ENCODE measurements at places on chromosomes 13 and 19.

- DNase-seq, result no peak
Measured at GRCh38 chr13:51524829-51525566, 59.3 kb upstream of the WDFY2 start.

GRCh38 chr13:48828962-48829411 is 146.7 kb upstream of the FNDC3A start:
- DNase-seq, result no peak

GRCh38 chr13:112831196-112831595 is 137.8 kb upstream of the MCF2L start:
- DNase-seq, result no peak

- DNase-seq, result no peak
Measured at GRCh38 chr13:38905861-38906260, 84.8 kb downstream of the STOML3 start.

- DNase-seq, result no peak
Measured at GRCh38 chr13:59700281-59700680, 463.4 kb downstream of the DIAPH3 start.

GRCh38 chr19:18551631-18552030 is 6.0 kb upstream of the KXD1 start:
- DNase-seq, result no peak

DNA sequence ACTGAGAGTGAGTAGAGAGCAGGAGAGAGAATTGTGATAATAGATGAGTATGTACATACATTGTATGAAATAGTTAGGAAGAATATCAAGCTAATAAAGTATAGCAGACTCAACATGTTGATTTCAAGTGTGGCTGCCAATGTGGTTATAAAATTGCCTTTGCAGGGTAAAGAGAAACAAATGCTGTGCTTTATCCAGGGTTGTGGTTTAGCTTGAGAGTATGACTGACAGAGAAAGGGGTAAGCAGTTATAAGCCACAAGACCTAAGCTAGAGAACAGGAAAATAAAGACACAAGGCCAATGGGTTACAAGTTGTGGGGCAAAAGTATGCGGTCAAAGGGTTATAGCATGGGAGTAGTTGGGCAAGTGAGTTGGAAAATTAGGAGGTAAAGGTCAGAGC is 1217.5 kb downstream of the DIAPH3 start:
- DNase-seq, result no peak

DNA sequence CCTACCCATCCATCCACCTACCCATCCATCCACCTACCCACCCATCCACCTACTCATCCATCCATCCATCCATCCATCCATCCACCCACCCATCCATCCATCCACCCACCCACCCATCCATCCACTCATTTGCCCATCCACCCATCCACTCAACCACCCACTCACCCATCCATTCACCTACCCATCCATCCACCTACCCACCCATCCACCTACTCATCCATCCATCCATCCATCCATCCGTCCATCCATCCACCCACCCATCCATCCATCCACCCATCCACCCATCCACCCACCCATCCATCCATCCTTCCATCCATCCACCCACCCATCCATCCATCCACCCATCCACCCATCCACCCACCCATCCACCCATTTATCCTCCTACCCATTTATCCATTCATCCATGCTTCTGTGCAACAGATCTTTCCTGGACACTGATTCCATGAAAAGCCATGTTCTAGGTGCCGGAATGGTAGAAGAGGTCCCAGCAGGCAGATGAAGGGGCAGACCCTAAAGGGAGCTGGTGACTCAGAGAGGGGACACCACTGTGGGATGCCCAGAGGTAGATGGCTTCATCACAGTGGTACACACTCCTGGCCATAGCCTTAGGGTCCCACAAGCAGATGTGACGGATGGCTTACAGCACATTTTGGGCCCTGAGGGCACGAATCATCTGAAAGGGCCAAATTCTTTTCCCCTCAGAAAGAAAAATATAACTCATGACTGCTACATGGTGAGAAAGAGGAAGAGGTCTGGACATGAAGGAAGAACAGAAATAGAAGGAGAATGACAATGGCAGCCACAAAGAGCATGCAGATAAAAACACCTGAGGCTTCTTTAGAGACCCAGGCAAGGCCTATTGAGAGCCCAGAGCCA is 76.0 kb downstream of the KCTD15 start:
- DNase-seq, result no peak

GRCh38 chr19:48469934-48470680 is 938 bp downstream of the CYTH2 start:
- no peak for DNase-seq

- no peak for DNase-seq
Measured at GRCh38 chr13:75079226-75079625, 402.7 kb downstream of the TBC1D4 start.

GRCh38 chr13:111239764-111240670 is 80.4 kb upstream of the TEX29 start:
- no peak for DNase-seq

GRCh38 chr13:100304229-100304628 is 215.3 kb downstream of the PCCA start:
- no peak for DNase-seq

DNA sequence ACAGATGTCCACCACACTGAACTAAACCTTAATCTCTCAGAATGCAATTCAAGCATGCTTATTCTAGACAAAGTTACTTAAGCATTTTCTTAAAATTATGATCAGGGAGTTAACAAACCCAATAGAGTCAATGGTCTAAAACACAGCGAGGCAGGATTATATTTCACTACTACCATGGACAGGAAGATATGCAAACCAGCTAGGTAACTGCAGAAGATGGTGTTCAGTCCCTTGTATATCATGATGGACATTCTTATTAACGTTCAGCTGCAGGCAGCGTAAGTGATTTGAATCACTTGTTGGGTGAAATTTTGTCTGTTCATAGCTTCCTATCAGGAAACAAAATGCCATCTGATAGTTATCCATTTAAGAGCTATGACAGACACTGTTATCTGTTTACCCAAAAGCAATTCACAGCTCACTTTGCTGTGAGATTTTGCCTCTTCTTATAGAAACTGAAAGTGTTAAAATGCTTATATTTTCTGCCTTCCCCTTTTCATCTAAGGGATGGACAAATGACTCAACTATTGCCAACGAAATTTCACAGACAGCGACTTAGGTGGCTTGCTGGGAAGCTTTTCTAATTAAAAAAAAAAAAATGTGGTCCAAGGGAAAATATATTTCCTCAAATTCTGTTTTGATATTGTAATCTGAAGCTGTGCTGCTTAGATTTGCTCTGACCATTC is 591.9 kb downstream of the DACH1 start:
- DNase-seq, result no peak

DNA sequence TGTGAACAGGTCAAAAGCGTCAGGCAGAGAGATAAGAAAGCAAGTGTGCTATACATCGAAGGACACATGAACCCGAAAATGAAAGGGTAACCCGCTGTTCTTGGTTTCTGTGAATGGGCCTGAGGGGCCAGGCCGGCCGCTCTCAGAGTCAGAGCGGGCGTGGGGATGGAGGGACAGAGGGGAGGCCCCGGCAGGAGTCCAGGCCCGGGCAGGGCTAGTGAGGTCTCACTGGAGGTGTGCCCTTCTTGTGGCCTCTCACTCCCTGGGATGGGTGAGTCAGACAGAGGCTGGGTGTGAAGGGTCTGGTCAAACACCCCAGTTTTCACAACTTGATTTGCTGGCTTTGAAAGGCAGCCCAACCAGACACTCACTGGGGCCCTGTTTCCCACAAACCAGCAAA is 17.4 kb upstream of the NDUFS7 start:
- no peak for DNase-seq

DNA sequence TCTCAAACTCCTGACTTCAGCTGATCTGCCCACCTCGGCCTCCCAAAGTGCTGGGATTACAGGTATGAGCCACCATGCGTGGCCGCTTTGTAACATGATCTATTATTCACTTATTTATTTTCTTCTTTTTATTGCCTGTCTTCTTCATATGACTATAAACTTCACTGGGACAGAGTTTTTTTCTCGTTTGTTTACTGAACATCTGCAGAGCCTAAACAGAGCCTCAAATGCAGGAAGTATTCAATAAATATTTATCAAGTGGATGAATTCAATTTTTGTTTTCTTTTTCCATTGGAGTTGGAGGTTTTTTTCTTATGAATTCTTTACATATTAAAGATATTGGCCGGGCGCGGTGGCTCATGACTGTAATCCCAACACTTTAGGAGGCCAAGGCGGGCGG is 54.7 kb downstream of the SKA3 start:
- no peak for DNase-seq

GRCh38 chr19:13665125-13665905 is 99.0 kb upstream of the MRI1 start:
- no peak for DNase-seq

DNA sequence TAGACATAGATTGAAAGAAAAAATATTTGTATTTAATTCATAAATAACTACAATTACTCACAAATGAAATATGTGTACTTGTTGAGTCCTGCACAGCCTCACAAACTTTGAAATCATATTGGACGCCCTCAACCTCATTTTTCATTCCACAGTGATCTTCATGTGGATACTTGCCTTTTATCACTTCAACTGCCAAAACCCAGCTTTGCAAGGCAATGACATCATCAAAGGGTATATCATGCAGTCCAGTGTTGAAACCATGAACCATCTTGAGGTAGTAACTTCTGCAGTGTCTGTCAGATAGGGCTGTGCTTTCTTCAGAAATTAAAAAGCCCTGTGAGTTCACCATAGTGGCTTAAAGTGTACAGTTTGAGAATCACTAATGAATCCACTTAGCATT is 82.2 kb downstream of the HS6ST3 start:
- DNase-seq, result no peak

- DNase-seq, result no peak
Measured at GRCh38 chr19:27779954-27780353, 1433.0 kb downstream of the UQCRFS1 start.

DNA sequence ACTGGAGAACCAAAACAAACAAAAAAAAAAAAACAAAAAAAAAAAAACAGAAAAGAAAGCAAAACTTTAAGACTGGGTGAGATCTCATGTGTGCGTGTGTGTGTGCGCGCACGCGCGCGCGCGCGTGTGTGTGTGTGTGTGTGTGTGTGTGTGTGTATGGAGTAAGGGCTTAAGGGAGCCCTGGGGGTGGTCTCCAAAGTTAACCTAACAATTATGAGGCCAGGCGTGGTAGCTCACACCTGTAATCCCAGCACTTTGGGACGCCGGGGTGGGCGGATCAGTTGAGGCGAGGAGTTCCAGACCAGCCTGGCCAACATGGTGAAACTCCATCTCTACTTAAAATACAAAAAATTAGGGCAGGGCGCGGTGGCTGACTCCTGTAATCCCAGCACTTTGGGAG is 46.7 kb downstream of the CYP4F22 start:
- DNase-seq, result no peak

GRCh38 chr13:39816936-39817335 is 161.5 kb downstream of the COG6 start:
- DNase-seq, result no peak

DNA sequence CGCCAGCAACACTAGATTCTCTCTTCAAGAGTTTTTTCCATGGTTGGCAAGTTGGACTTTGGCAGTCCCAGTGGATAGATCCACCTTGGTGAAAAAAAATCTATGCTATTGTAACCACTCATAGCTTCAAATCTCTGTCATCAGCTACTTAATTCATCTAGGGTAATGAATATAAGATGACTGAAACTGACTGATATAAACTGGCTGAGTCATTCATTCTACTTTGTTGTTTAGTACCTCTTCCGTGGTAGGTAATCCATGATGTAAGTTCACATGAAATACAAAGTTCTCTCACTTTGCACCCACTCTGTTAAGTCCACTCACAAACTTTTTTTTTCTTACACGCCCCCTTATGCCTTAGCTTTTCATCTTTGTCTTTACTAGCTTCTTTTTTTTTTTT is 1381.5 kb downstream of the SLITRK5 start:
- no peak for DNase-seq

DNA sequence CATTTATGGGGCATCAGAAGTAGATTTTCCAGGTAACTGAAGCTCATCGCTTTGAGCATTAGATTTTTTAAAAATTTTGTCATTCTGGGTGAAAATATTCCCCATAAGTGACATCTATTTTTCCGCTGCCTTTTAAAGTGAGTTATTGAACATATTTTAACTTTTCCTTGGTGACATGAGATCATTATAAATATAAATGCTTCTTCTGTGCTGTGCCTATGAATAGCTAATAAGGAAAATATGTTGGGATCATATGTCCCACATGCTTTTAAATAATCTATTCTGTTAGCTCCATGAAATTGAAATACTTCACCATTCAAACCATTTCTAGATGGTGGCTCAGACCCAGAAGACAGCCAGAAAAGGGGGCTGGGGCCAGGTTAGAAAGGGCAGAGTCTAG is 14.1 kb downstream of the ATP7B start:
- no peak for DNase-seq

- no peak for DNase-seq
Measured at GRCh38 chr19:18769989-18770528, 21.0 kb downstream of the COMP start.

DNA sequence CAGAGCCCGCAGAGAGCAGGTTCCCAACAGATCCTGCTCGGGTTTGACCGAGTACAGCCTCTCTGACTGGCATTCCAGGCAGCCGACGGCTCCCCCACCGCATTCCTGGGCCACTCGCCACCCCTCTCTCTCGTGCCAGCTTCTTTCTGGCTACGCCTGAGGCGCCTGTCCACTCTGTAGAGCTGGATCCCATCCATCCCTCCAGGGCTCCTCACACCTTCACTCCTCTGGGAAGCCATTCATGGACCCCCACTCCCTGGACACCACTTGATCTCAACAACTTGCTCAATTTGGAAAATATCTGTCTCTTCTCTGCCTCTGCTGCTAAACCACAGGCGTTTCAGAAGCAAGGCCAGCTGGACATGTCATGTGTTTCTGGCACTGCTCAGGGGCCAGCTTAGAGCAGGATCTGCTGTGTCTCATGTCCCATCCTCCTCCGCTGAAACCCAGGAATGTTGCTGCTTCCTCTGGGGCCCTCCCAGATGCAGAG is 30.6 kb upstream of the ATP1A3 start:
- no peak for DNase-seq
